ENCODE measurements at places on chromosomes 12 and 14.

DNA sequence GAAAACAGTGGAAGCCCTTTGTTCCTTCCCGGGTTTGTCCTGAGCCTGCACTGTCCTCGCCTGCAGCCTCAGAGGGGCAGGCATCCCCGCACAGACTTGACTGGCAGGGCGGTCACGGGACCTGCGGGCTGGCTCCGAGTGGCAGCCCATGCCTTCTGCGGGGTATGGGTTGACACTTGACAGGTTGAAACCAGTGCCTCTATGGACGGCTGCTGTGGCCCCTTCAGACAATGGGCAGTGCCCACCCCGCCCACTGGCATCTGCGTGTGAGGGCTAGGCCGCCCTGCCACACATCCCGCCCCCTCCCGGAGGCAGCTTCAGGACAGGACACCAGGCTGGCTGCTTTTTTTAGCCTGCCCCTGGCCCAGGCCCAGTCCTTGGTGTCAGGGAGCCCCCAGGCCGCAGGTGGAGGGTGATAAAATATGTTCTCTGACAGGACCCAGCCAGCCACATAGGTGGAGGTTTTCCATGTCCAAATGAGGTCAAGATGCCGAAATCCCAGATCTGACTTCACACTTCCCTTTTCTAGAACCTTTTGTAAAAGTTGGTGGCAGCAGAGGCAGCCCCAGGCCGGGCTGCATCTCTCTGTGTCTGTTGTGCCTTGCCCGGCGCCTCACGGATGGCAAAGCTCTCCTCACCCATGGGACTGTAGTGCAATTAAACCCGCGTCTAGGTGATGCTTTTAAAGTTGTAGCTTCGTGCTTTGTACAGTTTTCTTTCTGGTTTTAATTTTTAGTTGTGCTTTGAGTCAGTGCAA lies 10.0 kb downstream of the ANKRD9 start:
- no peak for DNase-seq

GRCh38 chr12:3284405-3284804 lies 206.6 kb upstream of the PRMT8 start:
- no peak for DNase-seq

DNA sequence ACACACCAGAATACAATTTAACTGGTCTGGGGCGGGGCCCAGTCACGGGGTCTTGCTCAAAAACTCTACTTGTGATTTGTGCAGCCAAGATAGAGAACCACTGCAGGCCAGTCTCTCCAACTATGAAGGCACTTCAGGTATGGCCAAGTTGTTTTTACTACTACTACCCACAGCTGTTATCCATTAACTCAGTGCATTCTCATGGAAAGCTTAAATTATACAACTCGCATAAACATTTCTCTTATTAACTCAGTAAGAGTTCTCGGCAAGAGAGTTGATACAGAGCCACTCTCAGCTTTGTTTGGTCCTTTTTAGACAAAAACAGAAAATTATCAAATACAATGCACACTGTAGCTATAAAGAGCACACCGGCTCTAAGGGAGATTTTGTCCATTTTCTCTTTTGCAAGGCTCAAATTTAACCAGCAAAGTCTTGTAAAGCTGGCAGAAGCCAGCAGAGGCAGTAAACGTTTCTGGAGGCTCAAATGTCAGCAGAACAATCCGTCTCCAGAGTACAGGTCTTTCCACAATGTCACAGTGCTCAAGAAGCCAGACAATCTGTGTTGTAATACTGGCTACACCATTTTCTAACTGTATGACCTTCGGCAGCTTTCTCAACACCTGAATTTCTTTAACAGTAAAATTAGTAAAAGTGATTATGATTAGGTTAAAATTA lies 85.9 kb downstream of the PTGER2 start:
- peak; percentile 10 for DNase-seq

DNA sequence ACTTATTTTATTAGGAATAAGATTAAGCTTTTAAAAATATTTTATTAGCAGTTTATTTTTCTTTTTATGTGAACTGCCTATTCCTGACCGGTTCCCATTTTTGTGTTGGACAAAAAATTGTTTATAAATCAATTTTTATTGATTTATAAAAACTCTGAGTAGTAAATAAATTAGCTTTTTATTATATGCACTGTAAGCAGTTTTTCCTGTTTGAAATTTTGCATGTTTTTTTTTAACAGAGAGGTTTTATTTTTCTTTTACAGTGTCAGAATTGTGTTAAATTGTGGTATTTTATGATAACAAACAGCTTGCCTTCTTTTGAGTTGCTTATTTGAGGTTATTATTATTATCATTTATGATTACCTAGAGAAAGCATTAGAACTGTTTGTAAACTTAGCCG lies 68.1 kb downstream of the FOXA1 start:
- no peak for DNase-seq

GRCh38 chr12:29889737-29890136 lies 106.0 kb upstream of the TMTC1 start:
- DNase-seq, result peak; percentile 5

- DNase-seq, result no peak
Observed at GRCh38 chr12:30902596-30902995, 24.0 kb upstream of the TSPAN11 start.

GRCh38 chr14:93540235-93540634 lies 109.5 kb downstream of the UNC79 start:
- DNase-seq, result no peak

DNA sequence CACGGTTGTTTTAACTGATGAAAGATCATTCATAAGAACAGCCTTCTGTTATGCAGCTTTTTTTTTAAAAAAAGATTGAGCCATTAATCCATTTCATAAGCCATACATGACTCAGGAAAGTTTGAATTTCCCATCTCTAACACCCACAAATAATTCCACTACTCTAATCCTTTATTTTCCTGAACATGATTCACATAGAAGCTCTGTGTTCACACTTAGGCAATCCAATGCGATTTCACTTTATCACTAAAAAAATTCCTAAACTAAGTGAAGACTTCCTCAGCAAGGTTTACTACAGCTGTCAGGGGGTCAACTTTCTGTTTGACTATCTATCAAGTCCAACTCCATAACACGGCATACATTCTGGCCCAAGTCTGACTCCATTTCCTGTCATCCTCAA lies 25.9 kb downstream of the PKP2 start:
- no peak for DNase-seq

DNA sequence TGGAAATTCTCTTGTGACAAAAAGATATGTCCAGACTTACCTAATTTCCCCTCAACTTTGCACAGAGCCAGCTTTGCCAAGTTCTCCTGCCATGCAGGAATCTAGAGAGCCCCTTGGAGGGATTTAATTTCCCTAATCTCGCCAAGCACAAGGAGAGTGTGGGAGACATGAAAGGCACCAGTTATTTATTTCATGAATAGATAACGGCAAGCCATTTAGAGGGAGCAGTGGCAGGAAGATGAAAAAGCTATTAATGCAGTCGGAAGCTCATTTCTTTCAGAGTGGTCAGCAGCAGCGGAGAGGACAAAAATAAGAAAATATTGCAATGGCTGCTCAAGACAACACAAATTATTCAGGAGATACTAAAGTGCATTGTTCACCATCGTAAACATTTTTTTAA lies 150.9 kb upstream of the WSCD2 start:
- DNase-seq, result no peak

GRCh38 chr12:109763201-109763841 lies 49.7 kb downstream of the FAM222A start:
- no peak for DNase-seq

DNA sequence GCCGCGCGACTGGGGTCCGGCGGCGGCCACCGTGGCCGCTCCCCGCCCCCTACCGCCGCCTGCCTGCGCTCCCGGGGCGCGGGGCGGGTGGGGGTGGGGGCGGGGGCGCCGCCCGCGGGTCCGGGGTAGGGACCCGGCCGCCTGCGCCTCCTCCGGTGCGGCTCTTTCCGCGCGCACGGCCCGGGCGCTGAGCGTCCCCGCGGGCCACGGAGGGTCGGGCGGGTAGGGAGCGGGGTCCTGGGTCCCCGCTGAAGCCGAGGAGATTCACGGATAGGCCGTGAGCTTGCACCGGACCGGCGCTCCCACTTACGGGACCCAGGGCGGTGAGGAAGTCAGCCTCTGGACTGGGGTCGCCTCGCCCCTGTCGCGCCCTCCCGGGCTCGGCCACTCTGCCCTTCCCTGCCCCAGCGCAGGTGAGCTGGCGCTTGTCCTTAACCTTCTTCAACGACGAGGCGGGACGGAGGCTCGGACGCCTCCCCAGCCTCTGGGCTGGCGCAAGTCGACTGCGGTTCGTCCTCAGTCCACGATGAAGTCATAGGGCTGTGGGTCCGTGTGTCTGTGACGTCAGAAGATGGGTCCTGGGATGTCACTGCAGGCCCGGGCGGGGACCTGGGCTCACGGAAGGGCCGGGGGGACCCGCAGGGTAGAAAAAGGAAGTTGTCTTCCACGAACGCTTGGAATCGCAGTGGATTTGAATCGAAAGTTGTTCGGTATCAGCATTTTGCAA lies 514 bp downstream of the FBXO34 start:
- peak; percentile 84 for DNase-seq

- no peak for DNase-seq
Observed at GRCh38 chr14:51546099-51546498, 105.6 kb upstream of the FRMD6 start.

DNA sequence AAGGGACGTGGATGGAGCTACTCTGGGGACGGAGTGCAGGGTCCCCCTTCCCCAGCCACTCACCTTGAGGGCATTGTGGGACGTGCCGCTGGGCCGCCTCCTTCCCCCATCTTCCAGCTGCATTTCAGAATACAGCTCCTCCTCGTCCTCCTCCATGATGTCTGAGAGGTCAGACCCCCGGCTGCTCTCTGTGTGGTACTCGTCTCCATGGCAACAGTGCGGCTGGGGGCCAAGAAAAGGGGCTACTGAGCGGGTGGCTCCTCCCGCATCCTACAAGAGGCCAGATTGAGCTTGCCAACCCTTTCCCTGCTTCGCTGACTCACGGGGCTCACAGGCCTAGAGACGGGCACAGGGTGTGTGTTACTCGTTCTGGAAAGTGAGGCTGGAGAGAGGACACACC lies 90.4 kb downstream of the PIWIL1 start:
- no peak for DNase-seq

- no peak for DNase-seq
Observed at GRCh38 chr14:34069854-34070582, 119.1 kb upstream of the EGLN3 start.

DNA sequence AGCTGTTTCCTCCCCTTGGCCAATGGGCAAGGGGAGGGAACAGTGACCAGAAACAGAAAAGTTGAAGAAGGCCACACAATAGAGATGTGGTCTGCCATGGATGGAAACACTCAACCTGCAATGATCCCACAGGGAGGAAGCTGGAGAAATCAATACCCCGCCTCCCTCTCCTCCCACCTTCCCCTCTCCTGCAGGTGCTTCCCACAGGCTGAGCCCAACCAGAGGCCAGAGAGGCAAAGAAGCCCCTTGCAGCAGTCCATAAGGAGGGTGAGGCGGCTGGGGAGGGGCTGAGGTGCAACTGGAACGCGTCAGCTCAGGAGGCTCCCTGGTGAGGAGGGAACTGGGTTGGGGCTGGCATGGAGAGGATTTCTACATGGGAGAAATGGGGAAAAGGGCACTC lies 84.0 kb downstream of the RNF34 start:
- no peak for DNase-seq

- DNase-seq, result no peak
Observed at GRCh38 chr12:1422604-1423315, 171.6 kb downstream of the FBXL14 start.

- no peak for DNase-seq
Observed at GRCh38 chr14:71471634-71472355, 460.4 kb upstream of the RGS6 start.

- peak; percentile 46 for DNase-seq
Observed at GRCh38 chr14:24806061-24806678, 172.2 kb upstream of the GZMB start.

- DNase-seq, result no peak
Observed at GRCh38 chr12:27965966-27966365, 6.6 kb downstream of the PTHLH start.

DNA sequence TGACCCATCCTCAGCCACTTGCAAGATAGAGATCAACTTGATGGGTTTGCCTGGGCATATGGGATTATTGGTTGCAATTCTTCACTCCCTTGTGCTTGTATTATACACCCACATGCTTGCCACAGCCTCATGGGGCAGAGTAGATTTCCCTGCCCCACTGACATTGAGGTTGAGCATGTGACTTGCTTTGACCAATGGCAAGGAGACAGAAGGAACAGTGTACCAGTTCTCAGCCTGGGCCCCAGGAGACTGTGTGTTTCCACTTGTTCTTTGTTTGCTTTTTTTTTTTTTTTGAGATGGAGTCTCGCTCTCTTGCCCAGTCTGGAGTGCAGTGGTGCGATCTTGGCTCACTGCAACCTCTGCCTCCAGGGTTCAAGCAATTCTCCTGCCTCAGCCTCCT lies 31.8 kb downstream of the CALM1 start:
- DNase-seq, result no peak

DNA sequence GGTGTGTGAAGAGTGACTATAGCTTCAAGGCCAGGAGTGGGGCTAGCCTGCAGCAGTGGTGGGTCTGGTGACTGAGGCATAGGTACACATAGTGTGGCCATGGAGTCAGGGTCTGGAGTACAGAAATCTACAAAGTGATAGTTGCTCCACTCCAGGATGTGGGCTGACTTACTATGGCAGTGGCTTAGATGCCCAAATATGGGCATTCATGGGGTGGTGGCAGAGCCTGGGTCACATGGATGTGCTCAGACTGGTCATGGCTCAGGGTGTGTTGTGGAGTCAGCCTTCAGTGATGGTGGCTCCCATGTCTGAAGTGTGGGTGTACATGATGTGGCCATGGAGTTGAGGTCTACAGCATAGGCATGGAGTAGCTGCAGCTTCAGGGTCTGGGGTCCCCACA lies 27.3 kb downstream of the CLEC6A start:
- DNase-seq, result no peak

DNA sequence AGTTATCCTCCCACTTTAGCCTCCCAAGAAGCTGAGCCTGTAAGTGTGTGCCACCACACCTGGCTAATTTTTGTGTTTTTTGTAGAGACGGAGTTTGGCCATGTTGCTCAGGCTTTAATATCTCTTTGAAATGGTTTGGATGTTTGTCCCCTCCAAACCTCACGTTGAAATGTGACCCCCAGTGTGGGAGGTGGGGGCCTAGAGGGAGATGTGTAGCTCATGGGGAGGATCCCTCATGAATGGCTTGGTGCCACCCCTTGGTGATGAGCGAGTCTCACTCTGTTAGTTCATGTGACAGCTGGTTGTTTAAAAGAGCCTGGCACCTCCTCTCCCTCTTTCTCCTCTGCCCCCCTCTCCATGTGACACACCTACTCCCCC lies 23.6 kb upstream of the TTC7B start:
- DNase-seq, result no peak

GRCh38 chr12:58502226-58502625 lies 418.1 kb downstream of the LRIG3 start:
- DNase-seq, result peak; percentile 10

GRCh38 chr12:88166179-88166578 lies 24.1 kb downstream of the TMTC3 start:
- no peak for DNase-seq

- DNase-seq, result peak; percentile 36
Observed at GRCh38 chr14:64758691-64759554, 54.7 kb downstream of the PLEKHG3 start.

GRCh38 chr12:12017798-12018197 lies 52.9 kb upstream of the BCL2L14 start:
- no peak for DNase-seq

- DNase-seq, result no peak
Observed at GRCh38 chr14:89833120-89833532, 121.4 kb downstream of the EFCAB11 start.

All from HuH-7 (cell line).